Mucosa of gallbladder (tissue), 1 donor: ENCODE measurements at places on chromosomes 1 and 21. TPM values are rescaled to one million over a fixed set of nuclear protein-coding genes. Genes with fewer than 3 reads are reported as not detected.

HIVEP3 gene
- 8.7 TPM for total RNA-seq

PDE4B gene
- 5.2 TPM for total RNA-seq

LCE1E gene
- not detected for total RNA-seq

LMO4 gene
- total RNA-seq, result 101 TPM

ABCG1 gene
- 19.5 TPM for total RNA-seq

KLF17 gene
- total RNA-seq, result not detected

MRPL39 gene
- total RNA-seq, result 17.4 TPM

LY9 gene
- 3.9 TPM for total RNA-seq

PLA2G5 gene
- total RNA-seq, result 4.9 TPM

DENND2C gene
- 4.1 TPM for total RNA-seq

RPAP2 gene
- total RNA-seq, result 21.5 TPM
